ENCODE measurements at places on chromosomes 4 and X. TPM values are rescaled to one million over a fixed set of nuclear protein-coding genes. Genes with fewer than 3 reads are reported as not detected.
A peak's percentile ranks its signal among the peaks of the same experiment; 100 is the strongest.

DNA sequence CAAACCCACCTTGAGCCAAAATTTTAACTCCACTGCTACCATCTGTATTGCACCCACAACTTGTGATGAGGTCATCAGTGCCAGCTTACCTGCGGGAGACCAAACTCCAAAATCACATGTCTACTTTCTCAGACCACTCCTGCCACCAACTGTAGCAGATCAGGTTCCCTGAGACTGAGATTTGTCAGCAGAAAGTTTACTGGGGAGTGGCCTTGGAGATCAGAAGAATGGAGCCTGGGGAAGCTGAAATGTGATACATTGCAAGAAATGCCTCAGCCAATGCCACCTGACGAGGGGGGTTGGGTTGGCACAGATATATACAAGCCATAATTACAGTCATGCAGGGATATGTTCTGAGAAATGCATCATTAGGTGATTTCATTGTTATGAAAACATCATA, 19.1 kb downstream of the HAUS3 start:
- H3K4me3 ChIP-seq = no peak overlapping the region
- H3K27ac ChIP-seq = no peak overlapping the region
- H3K4me1 ChIP-seq = no peaks in the 10 kb centered on the region
- H3K36me3 ChIP-seq = no peaks in the 10 kb centered on the region

DNA sequence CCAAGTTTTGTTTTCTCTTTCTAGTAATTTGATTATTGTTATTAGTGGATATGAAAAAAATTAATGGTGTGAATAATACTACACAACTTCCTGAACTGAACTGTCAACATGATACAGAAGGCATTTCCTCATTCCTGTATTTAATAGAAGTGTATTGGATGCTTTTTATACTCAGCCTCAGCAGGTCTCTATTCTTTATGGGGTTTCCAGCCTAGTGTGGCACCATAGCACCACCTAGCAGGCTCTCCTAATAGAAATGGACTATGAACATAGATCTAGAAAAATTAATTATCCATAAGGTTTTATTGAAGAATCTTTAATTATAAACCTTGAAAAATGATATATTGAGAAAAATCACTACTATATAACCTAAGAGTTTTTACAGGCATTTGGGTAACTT, 52.4 kb downstream of the GLRB start:
- no peak overlapping the region for H3K27ac ChIP-seq
- no peaks in the 10 kb centered on the region for H3K4me1 ChIP-seq
- no peak overlapping the region for H3K4me3 ChIP-seq

- no peak for DNase-seq
- H3K27me3 ChIP-seq = no peaks in the 10 kb centered on the region
- no peaks in the 10 kb centered on the region for H3K36me3 ChIP-seq
- H3K4me3 ChIP-seq = no peak overlapping the region
- H3K4me1 ChIP-seq = peaks cover 8% of the 10 kb centered on the region
Observed at GRCh38 chr4:153245775-153246174, 41.5 kb downstream of the TRIM2 start.

- H3K4me3 ChIP-seq = no peak overlapping the region
- H3K27me3 ChIP-seq = peaks cover 4% of the 10 kb centered on the region
- no peak overlapping the region for H3K27ac ChIP-seq
- no peaks in the 10 kb centered on the region for H3K36me3 ChIP-seq
- no peaks in the 10 kb centered on the region for H3K4me1 ChIP-seq
Observed at GRCh38 chr4:155780775-155781174, 22.0 kb downstream of the GUCY1B1 start.

GRCh38 chr4:114349543-114350175, 248.9 kb upstream of the UGT8 start:
- peaks cover 4% of the 10 kb centered on the region for H3K27me3 ChIP-seq
- no peak overlapping the region for H3K27ac ChIP-seq
- H3K4me3 ChIP-seq = no peak overlapping the region
- H3K36me3 ChIP-seq = no peaks in the 10 kb centered on the region

GRCh38 chr4:153514688-153515426, 48.7 kb downstream of the TMEM131L start:
- peaks cover 49% of the 10 kb centered on the region for H3K36me3 ChIP-seq
- no peak overlapping the region for H3K4me3 ChIP-seq
- H3K4me1 ChIP-seq = peaks cover 81% of the 10 kb centered on the region
- no peak for DNase-seq
- peak overlapping the region; percentile 56 for H3K27ac ChIP-seq

- no peak overlapping the region for H3K4me3 ChIP-seq
- no peaks in the 10 kb centered on the region for H3K4me1 ChIP-seq
- no peak overlapping the region for H3K27ac ChIP-seq
- H3K27me3 ChIP-seq = peaks cover 5% of the 10 kb centered on the region
Observed at GRCh38 chr4:1532549-1533395, 126.5 kb upstream of the NKX1-1 start.

DNA sequence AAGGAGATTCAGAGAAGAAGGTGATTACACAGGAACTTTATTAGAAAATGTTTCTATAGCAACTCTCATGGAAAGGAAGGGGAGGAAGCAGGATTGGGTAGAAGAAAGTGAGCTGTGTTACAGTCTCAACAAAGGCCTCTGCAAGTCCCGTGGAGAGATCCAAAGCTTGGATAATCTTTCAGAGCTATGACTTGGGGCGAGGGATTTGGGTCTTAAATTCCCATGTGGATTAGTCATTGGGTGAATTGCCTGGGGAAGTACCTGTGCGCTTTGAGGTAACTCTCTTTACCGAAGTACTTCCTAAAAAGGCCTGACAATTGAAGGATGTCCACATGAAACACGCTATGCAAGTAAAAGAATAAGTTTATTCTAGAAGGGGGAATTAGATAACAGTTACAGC, 133.8 kb upstream of the ANKRD50 start:
- no peak overlapping the region for H3K27ac ChIP-seq
- no peaks in the 10 kb centered on the region for H3K4me1 ChIP-seq
- no peak for DNase-seq
- H3K27me3 ChIP-seq = no peaks in the 10 kb centered on the region

DNA sequence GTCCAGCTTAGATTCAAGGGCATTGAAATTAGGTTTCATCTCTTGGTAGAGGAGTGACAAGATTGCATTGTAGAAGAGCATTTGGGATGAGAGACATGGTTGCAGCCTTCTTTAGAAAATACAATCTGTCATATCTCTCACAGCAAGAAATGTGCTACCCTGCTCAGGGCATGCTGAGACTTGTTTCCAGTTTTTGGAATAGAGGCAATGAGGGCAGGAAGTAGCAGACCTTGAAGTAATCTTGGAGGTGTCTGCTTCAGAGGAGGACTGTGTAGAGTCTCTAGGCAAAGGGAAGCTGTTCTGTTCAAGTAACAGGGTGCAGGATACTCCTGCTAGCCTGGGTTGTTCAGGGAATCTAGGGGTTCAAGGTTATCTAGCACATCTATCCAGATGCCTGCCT, 116.1 kb upstream of the ZNF827 start:
- H3K27ac ChIP-seq = no peak overlapping the region
- no peak overlapping the region for H3K4me3 ChIP-seq
- DNase-seq = no peak
- no peaks in the 10 kb centered on the region for H3K36me3 ChIP-seq
- no peaks in the 10 kb centered on the region for H3K27me3 ChIP-seq

DNA sequence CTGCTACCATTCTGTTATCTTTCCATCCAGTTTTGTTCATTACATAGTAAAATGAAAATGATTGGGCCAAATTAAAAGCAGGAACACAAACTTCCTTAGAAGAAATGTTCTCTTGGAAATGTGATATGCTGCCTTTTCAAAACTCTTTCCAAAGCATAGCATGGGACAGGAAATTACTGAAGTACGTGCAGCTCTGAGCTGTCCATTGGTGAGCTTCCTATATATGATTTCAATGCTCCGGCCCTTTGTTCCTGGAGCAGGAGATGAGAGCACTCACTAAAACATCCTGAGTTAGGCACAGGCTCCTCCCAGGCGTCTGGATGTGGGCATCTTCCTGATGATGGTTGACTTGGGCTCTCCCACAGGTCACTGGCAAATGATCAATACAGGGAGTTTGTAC, 33.0 kb upstream of the ANXA3 start:
- no peak for DNase-seq
- H3K4me3 ChIP-seq = no peak overlapping the region
- no peaks in the 10 kb centered on the region for H3K4me1 ChIP-seq
- H3K36me3 ChIP-seq = no peaks in the 10 kb centered on the region
- peaks cover 2% of the 10 kb centered on the region for H3K27me3 ChIP-seq

GRCh38 chr4:82801910-82802521, 3.4 kb upstream of the SCD5 start:
- no peaks in the 10 kb centered on the region for H3K36me3 ChIP-seq
- H3K27me3 ChIP-seq = peaks cover 33% of the 10 kb centered on the region
- no peak overlapping the region for H3K27ac ChIP-seq
- H3K4me1 ChIP-seq = peaks cover 17% of the 10 kb centered on the region
- DNase-seq = peak; percentile 7
- H3K4me3 ChIP-seq = no peak overlapping the region

DNA sequence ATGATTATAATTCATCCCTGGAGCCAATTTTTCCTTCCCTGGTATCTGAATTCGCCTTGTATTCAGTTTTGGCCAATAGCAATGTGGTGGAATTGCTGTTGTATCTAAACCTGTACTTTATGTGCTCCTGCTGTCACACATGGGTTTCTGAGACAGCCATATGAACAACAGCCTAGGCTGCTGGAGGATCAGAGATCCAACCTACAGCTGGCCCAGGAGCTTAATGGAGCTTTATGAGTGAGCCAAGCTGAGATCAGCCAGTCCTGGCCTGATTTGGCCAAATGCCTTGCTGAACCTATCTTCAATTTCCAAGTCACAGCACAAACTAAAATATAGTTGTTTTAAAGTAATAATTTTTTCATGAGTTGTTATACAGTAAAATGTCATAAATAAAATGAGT, 1071.5 kb downstream of the PCDH7 start:
- no peaks in the 10 kb centered on the region for H3K27me3 ChIP-seq
- no peaks in the 10 kb centered on the region for H3K4me1 ChIP-seq
- H3K36me3 ChIP-seq = no peaks in the 10 kb centered on the region
- H3K4me3 ChIP-seq = no peak overlapping the region
- H3K27ac ChIP-seq = no peak overlapping the region

DNA sequence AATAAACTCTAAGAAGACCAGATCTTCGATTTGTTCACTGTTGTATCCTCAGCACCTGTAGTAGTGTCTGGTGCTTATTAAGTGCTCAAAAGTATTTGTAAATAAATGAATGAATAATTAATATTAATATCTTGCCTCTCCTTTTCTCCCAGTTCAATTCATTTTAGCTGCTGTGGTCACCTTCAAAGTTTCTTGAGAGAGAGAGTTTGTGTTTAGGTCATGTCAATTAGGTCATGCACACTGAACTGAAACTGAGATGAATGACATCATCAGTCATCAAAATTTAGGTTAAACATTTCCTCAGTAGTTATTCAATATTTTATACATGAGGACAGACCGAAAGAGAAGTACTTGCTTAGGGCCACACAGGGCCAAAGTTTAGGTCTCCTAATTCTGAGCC, 73.5 kb downstream of the ANXA3 start:
- H3K4me3 ChIP-seq = no peak overlapping the region

GRCh38 chr4:67055319-67055718, 490.0 kb downstream of the CENPC start:
- H3K27me3 ChIP-seq = no peaks in the 10 kb centered on the region
- H3K4me3 ChIP-seq = no peak overlapping the region
- H3K36me3 ChIP-seq = no peaks in the 10 kb centered on the region
- H3K4me1 ChIP-seq = no peaks in the 10 kb centered on the region
- no peak overlapping the region for H3K27ac ChIP-seq

GRCh38 chr4:38141808-38142500, 181.8 kb downstream of the PTTG2 start:
- H3K27ac ChIP-seq = peak overlapping the region; percentile 21
- H3K4me3 ChIP-seq = no peak overlapping the region
- peaks cover 30% of the 10 kb centered on the region for H3K36me3 ChIP-seq
- no peak for DNase-seq

- peak; percentile 19 for DNase-seq
- no peak overlapping the region for H3K27ac ChIP-seq
- H3K36me3 ChIP-seq = peaks cover 10% of the 10 kb centered on the region
- no peak overlapping the region for H3K4me3 ChIP-seq
- no peaks in the 10 kb centered on the region for H3K27me3 ChIP-seq
- peaks cover 39% of the 10 kb centered on the region for H3K4me1 ChIP-seq
Observed at GRCh38 chr4:88526221-88526815, 2.7 kb upstream of the PYURF start.

- H3K27ac ChIP-seq = no peak overlapping the region
- no peaks in the 10 kb centered on the region for H3K4me1 ChIP-seq
- no peaks in the 10 kb centered on the region for H3K36me3 ChIP-seq
- no peak overlapping the region for H3K4me3 ChIP-seq
- peaks cover 7% of the 10 kb centered on the region for H3K27me3 ChIP-seq
Observed at GRCh38 chrX:8939322-8939721, 94.6 kb downstream of the FAM9B start.

- no peaks in the 10 kb centered on the region for H3K36me3 ChIP-seq
- no peak for DNase-seq
- H3K27ac ChIP-seq = no peak overlapping the region
- no peak overlapping the region for H3K4me3 ChIP-seq
- H3K4me1 ChIP-seq = no peaks in the 10 kb centered on the region
Observed at GRCh38 chrX:122087341-122087740, 1039.9 kb downstream of the GLUD2 start.

DNA sequence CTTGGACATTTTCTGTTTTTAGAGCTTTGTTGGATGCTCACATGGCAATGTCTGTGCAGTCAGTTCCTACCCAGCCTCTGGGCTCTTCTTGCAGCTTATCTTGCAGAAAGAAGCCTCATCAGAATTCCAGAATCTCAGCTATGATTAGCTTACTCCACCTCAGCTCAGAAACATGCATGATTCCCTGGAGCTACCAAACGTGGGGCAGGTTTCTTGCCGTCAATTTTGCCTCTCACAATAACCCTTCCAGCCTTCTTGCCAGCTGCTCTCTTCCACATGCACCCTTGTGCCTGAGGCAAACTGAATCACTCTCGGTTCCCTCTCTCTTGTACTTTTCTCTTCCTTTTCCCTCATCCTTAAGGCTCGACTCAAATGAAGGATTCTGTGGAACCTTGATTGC, 141.4 kb downstream of the PTTG2 start:
- H3K4me1 ChIP-seq = peaks cover 3% of the 10 kb centered on the region
- no peaks in the 10 kb centered on the region for H3K27me3 ChIP-seq
- peaks cover 29% of the 10 kb centered on the region for H3K36me3 ChIP-seq
- no peak overlapping the region for H3K27ac ChIP-seq
- no peak for DNase-seq

GRCh38 chrX:13414006-13414647, 94.3 kb upstream of the ATXN3L start:
- no peaks in the 10 kb centered on the region for H3K36me3 ChIP-seq
- peaks cover 6% of the 10 kb centered on the region for H3K4me1 ChIP-seq
- no peak overlapping the region for H3K4me3 ChIP-seq
- DNase-seq = no peak
- no peak overlapping the region for H3K27ac ChIP-seq
- no peaks in the 10 kb centered on the region for H3K27me3 ChIP-seq

Gene CYTL1
- not detected for total RNA-seq

Gene VCX3B
- total RNA-seq = not detected

Gene HSD17B10
- total RNA-seq = 89.0 TPM

Gene PTTG2
- not detected for total RNA-seq

Gene GPR173
- total RNA-seq = 0.14 TPM

Gene MAGEA11
- total RNA-seq = not detected

Gene PRKX
- 35.0 TPM for total RNA-seq

Gene TBX22
- total RNA-seq = not detected

Gene IBSP
- total RNA-seq = not detected

Gene MAGEB5
- total RNA-seq = not detected

All from activated CD4-positive, alpha-beta T cell treated with anti-CD3 and anti-CD28 coated beads for 36 hours (primary cell).